ENCODE measurements at places on chromosomes 1 and 21. TPM values are rescaled to one million over a fixed set of nuclear protein-coding genes. Genes with fewer than 3 reads are reported as not detected.

EDARADD gene
- 6.9 TPM for polyA plus RNA-seq

DNA sequence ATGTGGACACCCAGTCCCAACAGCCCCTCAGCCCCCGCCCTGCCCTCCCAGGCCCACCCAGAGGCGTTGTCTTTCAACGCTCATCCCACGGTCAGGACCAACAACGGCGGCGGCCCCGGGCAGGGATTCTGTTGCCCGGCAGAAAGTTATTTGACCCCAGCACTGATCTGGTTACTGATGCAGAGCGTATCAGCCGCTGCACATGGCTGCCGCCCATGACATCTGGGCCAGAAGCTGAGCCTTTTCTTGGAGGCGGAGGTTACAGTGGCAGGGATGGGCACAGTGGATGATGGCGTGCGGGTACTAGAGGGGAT is 127.1 kb upstream of the ARHGEF16 start:
- DNase-seq = no peak

CLSTN1 gene
- polyA plus RNA-seq = 166 TPM

RAB13 gene
- 162 TPM for polyA plus RNA-seq

DNAJC6 gene
- 6.0 TPM for polyA plus RNA-seq

GRCh38 chr1:112881742-112882127 is 74.3 kb downstream of the SLC16A1 start:
- no peak for DNase-seq

DNA sequence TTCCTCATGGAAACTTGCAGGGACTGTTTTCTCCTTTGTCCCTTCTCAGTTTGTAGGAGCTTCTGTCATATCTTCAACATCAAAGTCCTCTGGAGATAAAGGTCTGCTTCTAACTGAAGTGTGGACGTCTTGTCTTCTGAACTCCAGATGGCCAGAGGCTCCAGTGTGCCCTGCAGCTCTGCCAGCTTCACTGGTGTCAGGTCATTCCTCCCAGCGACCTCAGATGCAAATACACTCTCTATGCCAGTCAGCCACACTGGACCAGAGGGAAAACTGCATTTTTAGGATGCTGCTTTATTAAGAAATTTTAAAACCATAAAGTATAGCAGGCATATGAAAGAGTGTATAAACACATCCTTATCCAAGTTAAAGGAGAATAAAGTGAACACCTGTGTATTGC is 78.5 kb upstream of the ADAR start:
- no peak for DNase-seq

CFAP57 gene
- 4.0 TPM for polyA plus RNA-seq

MMP23B gene
- polyA plus RNA-seq = 36.3 TPM

SUMO3 gene
- 93.3 TPM for polyA plus RNA-seq

CRB1 gene
- polyA plus RNA-seq = 2.5 TPM

DNA sequence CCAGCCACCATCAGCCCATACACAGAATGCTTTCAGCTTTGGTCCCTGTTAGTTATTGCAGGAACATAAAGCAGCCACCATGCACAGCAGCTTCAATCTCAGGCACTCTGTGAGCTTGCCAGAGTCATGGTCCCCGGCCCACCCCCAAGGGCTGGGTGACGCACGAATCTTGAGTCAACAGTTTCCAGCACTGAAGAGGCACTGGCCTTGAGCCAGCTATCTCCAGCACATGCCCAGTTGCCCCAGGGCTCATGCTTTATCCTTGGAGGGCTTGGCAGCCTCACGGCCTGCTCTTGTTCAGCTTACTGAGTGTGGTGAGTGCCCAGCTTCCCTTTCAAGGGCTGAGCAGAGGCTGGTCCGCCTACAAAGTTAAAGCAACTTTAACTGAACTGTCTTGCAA is 200.7 kb upstream of the RAB4A start:
- no peak for DNase-seq

- no peak for DNase-seq
These were observed 34.1 kb downstream of the PLXNA2 start for GRCh38 chr1:208209896-208210589.

DNA sequence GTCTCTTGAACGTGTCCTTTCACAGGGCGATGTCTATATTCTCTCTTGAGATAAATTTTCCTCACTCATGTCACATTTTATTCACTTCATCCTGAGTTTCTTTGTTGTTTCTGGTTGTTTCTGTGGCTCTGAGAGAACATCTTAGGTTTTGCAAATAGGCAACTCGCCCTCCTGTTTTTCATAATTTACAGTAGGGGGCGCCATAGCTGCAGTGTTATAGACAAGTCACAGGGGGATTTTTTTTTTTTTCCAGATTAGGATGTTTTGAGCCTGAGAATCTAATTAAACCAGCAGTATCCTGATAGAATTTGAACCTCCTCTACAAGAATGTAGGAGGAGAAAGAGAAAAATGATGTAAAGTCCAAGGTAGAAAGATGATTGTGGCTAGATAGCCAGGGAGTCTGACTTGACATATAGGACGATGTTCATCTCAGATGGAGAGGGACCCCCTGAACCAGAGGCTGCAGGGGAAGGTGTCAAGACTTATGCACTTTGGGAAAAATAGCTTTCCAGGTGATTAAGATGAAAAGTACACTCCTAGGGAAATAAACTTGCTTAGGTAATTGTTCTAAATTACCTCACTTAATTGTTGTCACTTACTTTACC is 76.3 kb downstream of the ZP4 start:
- no peak for DNase-seq

TAS1R3 gene
- polyA plus RNA-seq = 0.52 TPM

DNA sequence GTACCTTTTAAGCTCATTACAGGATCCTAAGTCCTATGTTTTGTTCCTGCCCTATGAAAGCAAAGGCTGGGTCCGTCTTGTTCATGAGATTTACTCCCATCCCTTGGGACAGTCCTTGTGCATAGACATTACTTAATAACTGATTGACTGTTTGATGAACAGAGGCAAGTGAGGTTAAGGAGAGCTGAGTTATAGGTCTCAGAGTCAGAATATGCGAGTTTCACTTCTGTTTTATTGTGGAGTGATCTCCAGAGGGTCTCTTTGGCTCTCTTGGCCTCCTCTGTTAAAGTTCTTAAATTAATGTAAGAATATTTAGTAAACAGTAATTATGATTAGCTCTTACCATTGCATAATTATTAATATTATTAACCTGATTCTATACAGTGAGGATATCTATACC is 52.6 kb downstream of the BRINP2 start:
- no peak for DNase-seq

- DNase-seq = no peak
These were observed 245.0 kb downstream of the USH2A start for GRCh38 chr1:216178281-216178680.

CPT2 gene
- 29.8 TPM for polyA plus RNA-seq

DNA sequence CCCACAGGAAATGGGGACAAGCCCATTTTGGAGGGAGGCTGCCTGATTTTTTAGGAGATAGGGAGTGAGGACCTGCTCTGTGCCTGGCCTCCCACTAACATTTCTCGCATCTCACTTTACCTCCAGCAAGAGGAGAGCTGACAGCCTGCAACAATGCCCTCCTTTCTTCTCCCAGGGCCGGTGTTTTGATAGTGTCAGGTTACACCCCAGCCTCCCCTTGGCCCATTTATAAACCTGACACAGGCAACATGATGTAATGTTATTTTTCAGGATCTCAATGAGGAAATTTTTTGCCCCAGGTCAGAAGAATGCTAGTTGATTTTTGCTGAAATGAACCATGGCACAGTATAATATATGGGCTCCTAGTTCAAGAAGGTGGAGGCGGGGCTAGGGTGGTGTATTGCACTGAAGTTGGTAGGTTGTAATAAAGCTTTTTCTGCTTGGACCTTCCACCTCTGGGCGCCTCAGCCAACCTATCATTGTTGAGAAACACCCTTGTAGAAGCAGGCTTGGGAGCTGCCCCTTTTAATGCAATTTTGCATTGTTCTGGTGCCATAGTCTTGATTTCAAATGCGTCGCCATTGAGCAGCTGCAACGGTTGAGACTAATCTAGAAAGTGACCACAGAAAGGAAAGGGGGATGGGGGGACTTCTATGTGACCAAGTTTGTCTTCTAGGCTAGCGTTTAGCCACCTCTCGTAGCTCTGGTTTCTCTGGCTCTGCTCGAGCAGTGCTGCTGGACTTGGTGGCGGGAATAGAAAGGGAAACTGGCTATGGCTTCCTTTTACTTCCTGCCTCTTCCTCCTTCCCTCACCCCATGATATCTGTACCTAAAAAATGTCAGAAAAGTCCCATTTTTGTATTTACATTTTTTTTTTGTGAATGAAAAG is 53.0 kb downstream of the PBX1 start:
- DNase-seq = peak; percentile 77

- DNase-seq = no peak
These were observed 17.9 kb upstream of the KANK4 start for GRCh38 chr1:62336995-62337705.

TTC34 gene
- 2.1 TPM for polyA plus RNA-seq

DNA sequence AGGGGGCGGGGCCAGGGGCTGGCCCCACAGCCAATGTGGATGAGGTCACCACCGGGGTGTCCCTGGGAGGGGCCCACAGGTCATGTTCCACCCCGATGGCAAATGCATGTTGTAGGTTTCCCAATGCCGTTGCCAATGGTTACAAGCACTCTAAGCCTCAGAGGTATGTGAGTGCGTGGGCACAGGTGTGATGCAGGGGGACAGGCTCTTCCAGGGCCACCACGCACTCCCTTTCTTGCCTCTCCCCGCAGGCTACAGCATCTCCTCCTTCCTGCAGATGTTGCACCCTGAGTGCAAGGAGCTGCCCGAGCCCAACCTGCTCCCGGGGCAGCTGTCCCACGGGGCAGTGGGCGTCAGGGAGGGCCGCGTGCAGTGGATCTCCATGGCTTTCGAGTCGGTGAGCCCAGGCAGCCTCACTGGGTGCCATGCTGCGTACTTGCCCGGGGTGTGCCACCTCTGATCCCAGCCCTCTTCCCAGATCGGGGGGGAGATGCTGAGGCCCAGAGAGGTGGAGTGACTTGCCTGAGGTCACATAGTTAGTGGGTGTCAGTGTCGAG is 52.4 kb downstream of the DISP3 start:
- no peak for DNase-seq

- DNase-seq = no peak
These were observed 79.8 kb downstream of the PCP4 start for GRCh38 chr21:39947031-39947430.
